GM23338 (cell line): ENCODE measurements at places on chromosomes 6 and 20. TPM values are rescaled to one million over a fixed set of nuclear protein-coding genes. Genes with fewer than 3 reads are reported as not detected.

Gene SLC12A5
- 0.35 and 3.5 TPM in 2 replicates for total RNA-seq

Gene UNC5CL
- 1.2 and 2.4 TPM in 2 replicates for total RNA-seq

Gene EDN1
- total RNA-seq = 0.58 and 0.80 TPM in 2 replicates

Gene DSP
- total RNA-seq = 42.5 and 43.7 TPM in 2 replicates

Gene ASIP
- total RNA-seq = not detected in 2 replicates

Gene LZTS3
- 29.4 and 40.7 TPM in 2 replicates for total RNA-seq

DNA sequence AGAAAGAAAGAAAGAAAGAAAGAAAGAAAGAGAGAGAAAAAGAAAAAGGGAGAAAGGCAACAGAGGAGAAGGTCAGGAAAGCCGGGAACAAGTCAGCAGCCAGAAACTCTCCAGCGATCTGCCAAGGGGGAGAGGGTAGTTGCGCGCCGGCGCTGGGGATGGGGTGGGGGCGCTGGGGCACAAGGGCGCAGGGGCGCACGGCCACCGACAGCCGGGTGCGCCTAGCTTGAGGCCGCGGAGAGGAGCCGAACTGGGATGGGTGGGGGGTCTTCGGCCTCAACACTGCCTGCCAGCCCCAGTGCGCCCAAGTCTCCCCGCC is 533 bp upstream of the RSPO3 start:
- H3K4me1 ChIP-seq = peaks cover 26% of the 10 kb centered on the region
- H3K4me3 ChIP-seq = peak overlapping the region; percentile 79
- H3K36me3 ChIP-seq = no peaks in the 10 kb centered on the region
- no peak overlapping the region for H3K27ac ChIP-seq
- DNase-seq = no peak

GRCh38 chr20:58481481-58482021 is 33.6 kb downstream of the APCDD1L start:
- peak; percentile 91 for DNase-seq
- peak overlapping the region; percentile 15; the same call in 1 of the 2 replicates for H3K4me3 ChIP-seq
- peaks cover 9% of the 10 kb centered on the region; the same call in 1 of the 2 replicates for H3K36me3 ChIP-seq
- H3K4me1 ChIP-seq = peaks cover 7% of the 10 kb centered on the region; the same call in 1 of the 2 replicates

GRCh38 chr20:2330090-2330695 is 34.4 kb downstream of the TGM3 start:
- no peaks in the 10 kb centered on the region for H3K36me3 ChIP-seq
- no peaks in the 10 kb centered on the region for H3K4me1 ChIP-seq
- DNase-seq = no peak
- no peak overlapping the region for H3K4me3 ChIP-seq
- H3K27me3 ChIP-seq = no peaks in the 10 kb centered on the region

DNA sequence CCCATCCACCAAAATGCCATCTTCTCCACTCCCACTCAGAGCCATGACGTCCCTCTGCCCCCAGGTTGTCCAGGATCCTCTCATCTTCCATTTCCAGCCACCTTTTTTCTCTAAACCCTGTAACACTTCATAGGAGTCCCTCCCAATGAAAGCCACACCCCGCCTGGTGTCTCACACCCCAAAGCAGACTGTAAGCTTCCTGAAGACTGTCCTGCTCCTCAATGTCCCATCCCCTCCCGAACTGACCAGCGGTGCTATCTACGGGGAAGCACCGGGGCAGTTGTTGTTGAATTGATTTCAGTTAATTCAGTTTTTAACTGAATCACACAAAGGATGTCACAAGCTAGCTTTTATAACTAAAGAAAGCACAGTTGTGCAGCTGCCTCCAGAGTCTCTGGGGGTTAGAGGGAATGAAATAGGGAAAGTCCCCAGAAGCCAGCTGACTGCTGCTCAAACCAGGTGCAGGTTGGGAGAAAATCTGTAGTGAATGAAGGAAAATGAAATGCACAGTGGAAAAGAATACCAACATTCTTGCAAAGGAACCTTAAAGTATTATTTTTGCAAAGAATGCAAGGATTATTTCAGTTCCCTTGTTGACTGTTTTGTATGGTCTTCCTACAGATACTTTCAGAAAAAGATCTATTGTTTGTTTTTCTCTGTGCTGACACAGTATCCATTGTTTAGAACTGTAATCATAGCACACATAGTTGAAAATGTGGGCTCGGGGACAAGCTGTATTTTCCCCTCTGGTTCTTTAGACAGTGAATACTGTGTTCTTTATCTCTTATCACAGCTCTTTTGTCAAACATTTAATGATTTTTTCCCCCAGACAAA is 222.6 kb upstream of the QKI start:
- H3K4me3 ChIP-seq = no peak overlapping the region
- H3K27me3 ChIP-seq = no peaks in the 10 kb centered on the region
- no peak for DNase-seq
- H3K36me3 ChIP-seq = no peaks in the 10 kb centered on the region

GRCh38 chr20:38115205-38115604 is 49.9 kb downstream of the TGM2 start:
- no peaks in the 10 kb centered on the region for H3K27me3 ChIP-seq
- DNase-seq = peak; percentile 24
- no peak overlapping the region for H3K4me3 ChIP-seq
- H3K27ac ChIP-seq = no peak overlapping the region
- no peaks in the 10 kb centered on the region for H3K36me3 ChIP-seq
- no peaks in the 10 kb centered on the region for H3K4me1 ChIP-seq

DNA sequence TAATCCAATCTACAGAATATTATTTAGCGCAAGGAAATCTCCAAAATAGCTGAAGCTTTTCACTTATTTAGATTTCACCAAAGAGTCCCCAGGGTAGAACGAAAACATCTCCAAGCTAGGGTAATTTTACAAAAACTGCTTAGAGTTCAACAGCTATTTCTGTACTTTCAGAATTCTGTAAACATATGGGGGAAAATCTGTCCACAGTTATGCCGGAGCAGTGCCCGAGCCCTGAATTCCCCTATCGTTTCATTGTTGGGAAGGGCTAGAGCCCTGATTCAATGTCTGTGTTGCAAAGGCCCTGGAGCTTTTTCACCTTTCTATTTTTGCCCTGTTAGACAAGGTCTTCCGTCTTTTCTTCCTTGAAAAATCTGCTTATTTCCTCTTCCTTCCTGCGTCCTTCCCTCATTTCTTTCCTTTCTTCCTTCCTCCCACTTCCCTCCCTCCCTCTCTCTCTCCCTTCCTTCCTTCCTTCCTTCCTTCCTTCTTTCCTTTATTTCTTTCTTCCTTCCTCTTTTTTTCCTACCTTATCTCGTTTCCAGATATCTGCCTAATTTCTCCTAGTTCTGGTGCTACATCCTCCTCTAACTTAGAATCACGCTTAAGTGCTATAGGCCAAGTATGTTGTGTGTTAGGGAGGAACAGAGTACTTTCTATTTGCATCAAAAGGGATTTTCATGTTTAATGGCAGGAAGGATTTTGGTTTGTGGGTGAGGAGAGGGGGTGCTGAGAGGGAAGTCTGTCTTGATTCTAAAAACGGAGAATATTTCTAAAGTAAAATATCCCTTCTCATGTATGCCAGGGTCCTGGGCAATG is 122.5 kb upstream of the BMP2 start:
- no peak overlapping the region for H3K4me3 ChIP-seq
- no peaks in the 10 kb centered on the region for H3K4me1 ChIP-seq
- H3K27me3 ChIP-seq = no peaks in the 10 kb centered on the region
- H3K36me3 ChIP-seq = no peaks in the 10 kb centered on the region

DNA sequence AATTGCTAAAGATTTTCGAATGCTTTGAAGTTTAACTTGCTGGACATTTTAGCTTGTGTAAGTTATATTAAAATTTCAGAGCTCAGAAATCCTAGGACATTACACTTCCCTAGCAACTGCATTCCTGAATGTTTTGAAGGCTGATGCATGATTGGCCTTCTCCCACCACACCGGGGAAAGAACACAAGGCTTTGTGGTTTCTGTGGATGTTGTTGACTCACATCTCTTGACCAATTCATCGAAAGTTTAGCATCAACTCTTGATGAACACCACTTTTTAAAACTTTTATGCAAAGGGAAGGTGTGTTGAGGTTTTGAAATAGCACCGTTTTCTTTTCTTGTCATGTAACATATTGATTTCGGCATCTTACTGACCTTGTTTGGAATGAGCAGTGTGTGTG is 81.1 kb downstream of the RIMS1 start:
- no peaks in the 10 kb centered on the region for H3K36me3 ChIP-seq
- peaks cover 6% of the 10 kb centered on the region; the same call in 1 of the 2 replicates for H3K4me1 ChIP-seq
- H3K27me3 ChIP-seq = no peaks in the 10 kb centered on the region
- H3K27ac ChIP-seq = no peak overlapping the region

GRCh38 chr6:13412639-13413465 is 74.5 kb downstream of the GFOD1 start:
- H3K27ac ChIP-seq = no peak overlapping the region
- DNase-seq = no peak
- no peak overlapping the region for H3K4me3 ChIP-seq
- H3K27me3 ChIP-seq = no peaks in the 10 kb centered on the region
- H3K4me1 ChIP-seq = peaks cover 6% of the 10 kb centered on the region
- H3K36me3 ChIP-seq = no peaks in the 10 kb centered on the region

DNA sequence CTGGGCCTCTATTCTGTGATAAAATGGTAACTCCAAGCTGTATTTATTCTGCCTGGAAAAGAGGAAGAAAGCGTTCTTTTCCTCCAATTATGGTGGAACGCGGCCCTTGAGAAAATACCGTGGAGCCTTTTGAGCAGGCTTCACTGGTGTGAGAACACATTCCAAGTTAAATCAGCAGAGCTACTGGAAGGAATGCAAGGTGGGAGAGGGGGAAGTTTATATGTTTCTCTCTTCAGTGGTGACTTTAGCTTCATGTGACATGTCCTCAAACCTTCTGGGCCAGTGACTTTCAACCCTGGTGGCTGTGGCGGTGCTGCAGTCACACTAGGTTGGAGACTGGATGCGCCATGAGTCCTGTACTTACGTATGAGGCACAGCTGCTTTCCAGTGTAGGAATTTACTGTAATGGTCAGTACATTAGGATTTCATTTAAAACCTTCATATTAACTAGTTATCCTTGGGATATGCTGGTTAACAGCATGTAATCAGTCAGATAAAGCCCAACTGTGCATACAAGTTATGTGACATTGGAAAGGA is 221.7 kb downstream of the ARID1B start:
- peak overlapping the region; percentile 72; the same call in 1 of the 2 replicates for H3K27ac ChIP-seq
- no peak for DNase-seq
- H3K4me3 ChIP-seq = no peak overlapping the region

- no peaks in the 10 kb centered on the region for H3K36me3 ChIP-seq
- H3K27me3 ChIP-seq = no peaks in the 10 kb centered on the region
- no peak overlapping the region for H3K4me3 ChIP-seq
- no peaks in the 10 kb centered on the region for H3K4me1 ChIP-seq
- H3K27ac ChIP-seq = no peak overlapping the region
Observed at GRCh38 chr6:130600880-130601341, 226.3 kb upstream of the SMLR1 start.

DNA sequence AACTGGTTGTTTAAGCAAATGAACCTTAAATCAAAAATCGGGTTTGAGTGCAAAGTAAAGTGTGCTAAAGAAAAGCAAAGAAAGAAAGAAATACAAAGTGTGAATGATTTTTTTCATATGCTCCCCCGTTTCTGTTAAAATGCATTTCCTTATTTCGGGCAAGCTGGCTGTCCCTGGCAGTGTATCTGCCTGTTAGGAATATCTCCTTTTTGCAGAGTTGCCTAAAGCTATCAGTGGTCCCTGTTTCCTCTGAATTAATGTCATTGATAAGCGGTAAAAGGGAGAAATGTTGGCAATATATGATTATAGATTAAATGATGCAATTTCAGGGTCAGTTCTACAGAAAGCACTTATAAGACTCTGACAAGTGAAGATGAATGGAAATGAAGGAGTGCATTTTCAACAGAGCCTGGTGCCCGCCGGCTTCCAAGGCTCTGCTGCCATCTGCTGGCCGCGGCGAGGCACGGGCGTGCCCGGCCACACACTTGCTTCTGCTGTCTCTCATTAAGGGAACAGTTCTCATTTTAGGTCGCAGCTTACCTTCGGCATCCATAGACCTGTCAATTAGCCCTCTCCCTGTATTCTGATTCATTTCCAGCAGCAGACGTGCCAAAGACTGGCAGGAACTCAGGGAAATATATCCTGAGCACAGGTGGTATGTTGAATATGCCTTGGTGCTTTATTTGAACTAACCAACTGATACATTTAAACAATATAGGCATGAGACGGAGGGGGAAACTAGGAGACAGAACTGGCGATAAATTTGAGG is 381.9 kb downstream of the C6orf118 start:
- H3K27me3 ChIP-seq = no peaks in the 10 kb centered on the region
- H3K4me1 ChIP-seq = no peaks in the 10 kb centered on the region
- no peak overlapping the region for H3K27ac ChIP-seq
- DNase-seq = peak; percentile 77
- no peak overlapping the region for H3K4me3 ChIP-seq

- H3K27me3 ChIP-seq = no peaks in the 10 kb centered on the region
- no peak for DNase-seq
- H3K27ac ChIP-seq = no peak overlapping the region
- H3K36me3 ChIP-seq = no peaks in the 10 kb centered on the region
- no peaks in the 10 kb centered on the region for H3K4me1 ChIP-seq
Observed at GRCh38 chr6:62391358-62391757, 105.3 kb upstream of the KHDRBS2 start.

- peak overlapping the region; percentile 84 for H3K27ac ChIP-seq
- H3K4me1 ChIP-seq = peaks cover 51% of the 10 kb centered on the region
- peak overlapping the region; percentile 29 for H3K4me3 ChIP-seq
- H3K27me3 ChIP-seq = no peaks in the 10 kb centered on the region
- no peaks in the 10 kb centered on the region for H3K36me3 ChIP-seq
Observed at GRCh38 chr6:106886081-106886843, 88.3 kb downstream of the CD24 start.

- no peak for DNase-seq
- H3K4me1 ChIP-seq = peaks cover 9% of the 10 kb centered on the region
- no peaks in the 10 kb centered on the region for H3K36me3 ChIP-seq
- no peaks in the 10 kb centered on the region for H3K27me3 ChIP-seq
Observed at GRCh38 chr20:36398515-36398914, 92.4 kb downstream of the DLGAP4 start.

- no peaks in the 10 kb centered on the region for H3K36me3 ChIP-seq
- H3K27me3 ChIP-seq = no peaks in the 10 kb centered on the region
- no peak overlapping the region for H3K4me3 ChIP-seq
- DNase-seq = no peak
Observed at GRCh38 chr6:166580076-166581050, 6.1 kb downstream of the RAMACL start.

GRCh38 chr6:56875961-56876360 is 78.9 kb upstream of the BEND6 start:
- no peak overlapping the region for H3K4me3 ChIP-seq
- H3K27ac ChIP-seq = no peak overlapping the region
- H3K36me3 ChIP-seq = no peaks in the 10 kb centered on the region
- DNase-seq = no peak
- H3K27me3 ChIP-seq = no peaks in the 10 kb centered on the region

DNA sequence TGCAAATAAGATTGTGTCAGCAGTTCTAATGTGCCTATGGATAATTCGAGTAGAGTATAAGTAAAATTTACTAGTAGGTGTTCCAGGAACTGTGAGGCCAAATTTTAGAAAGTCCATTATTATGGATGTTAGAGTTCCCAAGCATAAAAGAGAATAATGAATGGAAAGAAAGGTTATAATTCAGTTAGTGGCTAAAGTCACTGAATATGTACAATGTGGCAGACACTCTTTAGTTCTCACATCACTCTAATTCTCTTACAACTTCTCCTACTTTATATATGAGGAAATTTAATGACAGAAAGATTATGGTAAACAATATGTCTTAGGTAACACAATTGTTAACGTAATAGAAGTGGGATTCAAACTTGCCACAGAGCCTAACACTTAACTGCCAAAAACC is 75.3 kb downstream of the EYS start:
- DNase-seq = no peak
- H3K27me3 ChIP-seq = no peaks in the 10 kb centered on the region
- H3K4me1 ChIP-seq = no peaks in the 10 kb centered on the region
- no peak overlapping the region for H3K27ac ChIP-seq
- no peak overlapping the region for H3K4me3 ChIP-seq
